ENCODE measurements at places on chromosomes 12 and 14. TPM values are rescaled to one million over a fixed set of nuclear protein-coding genes. Genes with fewer than 3 reads are reported as not detected.

The FBXO34 gene
- total RNA-seq, result 19.8 TPM

The FAM90A1 gene
- 0.41 TPM for total RNA-seq

The TMEM116 gene
- total RNA-seq, result 14.0 TPM

The YARS2 gene
- total RNA-seq, result 28.4 TPM

The MANSC1 gene
- 1.9 TPM for total RNA-seq

The LRRIQ1 gene
- total RNA-seq, result not detected

The HNF1A gene
- total RNA-seq, result not detected

The ADGRD1 gene
- 1.0 TPM for total RNA-seq

The BDKRB1 gene
- not detected for total RNA-seq

The MGP gene
- not detected for total RNA-seq

The CMA1 gene
- not detected for total RNA-seq

The GALC gene
- 14.7 TPM for total RNA-seq

DNA sequence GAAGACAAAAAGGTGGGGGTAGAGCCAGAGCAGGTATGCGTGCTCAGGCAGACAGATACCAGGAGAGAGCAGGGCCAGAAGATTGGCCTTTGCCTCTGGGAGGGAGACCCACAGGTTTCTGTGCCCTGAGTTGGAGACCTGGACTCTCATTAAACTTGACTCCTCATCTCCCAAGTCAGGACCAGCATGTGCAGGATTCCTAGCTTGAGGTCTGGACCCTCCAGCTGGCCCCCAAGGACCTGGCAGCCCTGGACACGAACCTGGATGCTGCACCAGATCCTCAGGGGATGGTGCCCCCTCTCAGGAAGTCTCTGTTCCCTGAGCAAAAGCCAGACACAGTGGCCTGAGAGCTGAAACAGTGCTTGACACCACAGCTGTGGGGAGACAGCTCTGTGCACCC, 10.5 kb upstream of the KRT73 start:
- no peak for DNase-seq

GRCh38 chr12:50101663-50102062, 2.1 kb upstream of the GPD1 start:
- no peak for DNase-seq

GRCh38 chr12:109014984-109015765, 5.7 kb downstream of the SVOP start:
- no peak for DNase-seq

DNA sequence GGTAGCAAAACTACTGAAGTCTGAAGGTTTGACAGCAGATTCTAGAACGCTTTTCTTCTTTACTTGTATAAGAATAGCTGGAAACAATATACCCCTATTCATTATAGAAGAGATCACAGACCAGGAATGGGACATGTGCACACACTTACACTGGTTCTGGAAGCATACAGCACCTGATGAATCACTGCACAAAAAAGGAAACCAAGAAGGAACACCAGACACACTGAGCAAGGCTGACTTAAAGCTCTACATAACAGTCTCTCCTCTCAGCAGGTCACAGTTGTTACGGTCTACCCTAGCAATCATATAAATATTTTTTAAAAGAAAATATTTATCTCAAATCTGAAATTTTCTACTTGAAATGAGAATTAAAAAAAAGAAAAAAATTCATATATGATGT, 13.5 kb downstream of the ATP2B1 start:
- DNase-seq, result no peak

- DNase-seq, result no peak
These were observed 3.1 kb downstream of the PYGL start for GRCh38 chr14:50941151-50941550.

- DNase-seq, result no peak
These were observed 249.2 kb downstream of the PAWR start for GRCh38 chr12:79441534-79441933.

GRCh38 chr14:21518725-21519124, 7.4 kb downstream of the SALL2 start:
- no peak for DNase-seq

- DNase-seq, result no peak
These were observed 16.1 kb downstream of the CMKLR1 start for GRCh38 chr12:108322998-108323397.

- no peak for DNase-seq
These were observed 173.1 kb downstream of the FLRT2 start for GRCh38 chr14:85702997-85703396.

DNA sequence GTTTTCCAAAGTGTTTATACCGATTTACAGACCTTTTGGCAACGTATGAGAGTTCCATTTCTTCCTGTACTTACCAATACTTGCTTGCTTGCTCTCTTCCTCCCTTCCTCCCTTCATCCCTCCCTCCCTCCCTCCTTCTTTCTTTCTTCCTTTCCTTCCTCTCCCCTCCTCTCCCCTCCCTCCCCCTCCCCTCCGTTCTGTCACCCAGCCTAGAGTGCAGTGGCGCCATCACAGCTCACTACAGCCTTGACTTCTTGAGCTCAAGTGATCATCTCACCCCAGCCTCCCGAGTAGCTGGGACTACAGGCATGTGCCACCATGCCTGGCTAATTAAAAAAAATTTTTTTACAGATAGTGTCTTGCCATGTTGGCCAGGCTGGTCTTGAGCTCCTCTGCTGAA, 40.4 kb downstream of the DIP2B start:
- no peak for DNase-seq

DNA sequence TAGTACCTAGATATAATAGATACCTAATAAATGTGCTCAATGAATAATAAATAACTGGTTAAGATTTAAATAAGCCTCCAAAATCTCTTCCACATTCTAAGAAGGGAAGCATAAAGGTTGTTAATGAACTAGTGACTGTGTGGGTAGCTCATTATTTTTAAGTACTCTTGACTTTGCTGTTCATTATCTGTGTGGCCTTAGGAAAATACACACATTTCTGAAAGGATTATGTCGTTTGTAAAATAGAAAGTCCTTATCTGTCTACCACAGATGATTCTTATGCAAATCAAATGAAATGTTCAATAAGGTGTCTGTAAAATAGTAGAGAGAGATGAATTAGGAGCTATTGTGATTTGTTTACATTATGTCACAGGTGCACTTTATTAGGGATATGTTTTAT, 119.5 kb downstream of the LRRK2 start:
- DNase-seq, result no peak

DNA sequence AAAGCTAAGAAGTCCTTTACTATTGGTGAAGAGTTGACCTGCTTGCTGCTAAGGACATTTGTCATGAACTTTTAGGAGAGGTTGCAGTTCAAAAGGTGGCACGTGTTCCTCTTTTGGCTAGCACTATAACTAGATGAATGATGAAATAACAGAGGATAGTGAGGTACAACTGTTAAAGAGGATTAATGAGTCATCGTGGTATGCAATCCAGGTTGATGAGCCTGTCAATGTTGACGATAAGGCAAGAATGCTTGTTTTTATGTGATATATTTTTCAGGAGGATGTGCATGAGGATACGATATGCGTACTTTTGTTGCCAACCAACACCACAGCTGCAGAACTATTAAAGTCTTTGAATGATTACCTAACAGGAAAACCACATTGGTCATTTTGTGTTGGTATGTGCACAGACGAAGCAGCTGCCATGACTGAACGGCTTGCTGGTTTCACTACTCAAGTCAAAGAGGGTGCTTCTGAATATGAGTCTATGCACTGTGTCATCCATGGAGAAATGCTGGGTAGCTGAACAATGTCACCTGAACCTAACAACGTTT, 10.6 kb downstream of the CEP128 start:
- peak; percentile 80 for DNase-seq

DNA sequence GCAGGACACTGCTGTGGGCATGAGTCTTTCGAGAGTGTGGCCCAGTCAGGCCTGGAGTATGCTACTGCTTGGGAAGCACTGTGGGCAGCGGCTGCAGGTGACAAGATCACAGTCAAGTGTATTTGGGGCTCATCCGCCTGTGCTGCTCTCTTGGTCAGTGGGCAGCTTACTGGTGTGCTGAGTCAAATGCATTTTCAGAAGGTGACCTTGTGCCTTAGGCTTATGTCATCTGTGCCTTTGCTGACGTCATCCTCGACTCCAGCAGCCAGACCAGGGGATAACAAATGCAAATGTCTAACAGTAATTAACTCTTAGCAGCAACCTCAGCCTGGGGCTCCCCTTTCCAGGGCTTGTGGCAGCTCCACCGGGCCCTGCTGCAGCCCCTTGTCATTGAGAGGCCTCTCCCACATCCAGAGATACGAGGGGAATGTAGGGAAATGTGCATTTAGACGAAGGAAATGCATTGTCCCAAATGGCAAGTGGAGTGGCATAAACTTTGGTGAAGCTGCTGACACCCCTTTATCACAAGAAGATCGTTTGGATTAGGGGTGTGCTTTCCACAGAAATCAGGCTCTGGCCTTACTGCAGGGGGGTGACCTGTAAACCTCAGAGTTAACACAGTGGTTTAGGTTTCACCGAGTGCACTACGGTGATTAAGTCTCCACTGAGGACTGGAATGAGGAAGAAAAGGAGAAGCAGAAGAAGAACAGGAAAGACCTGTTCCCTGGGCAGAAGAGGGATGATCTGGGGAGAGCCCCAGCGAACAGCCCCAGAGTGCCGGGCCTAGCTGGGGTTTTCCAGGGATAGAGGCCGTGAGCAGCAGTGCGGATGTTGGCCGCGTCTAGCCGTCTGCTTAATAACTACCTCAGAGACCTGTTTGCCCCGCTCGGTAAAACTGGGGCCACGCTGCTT, 39.7 kb downstream of the PSMA6 start:
- DNase-seq, result no peak

GRCh38 chr14:95943699-95944098, 67.1 kb downstream of the TUNAR start:
- DNase-seq, result no peak

DNA sequence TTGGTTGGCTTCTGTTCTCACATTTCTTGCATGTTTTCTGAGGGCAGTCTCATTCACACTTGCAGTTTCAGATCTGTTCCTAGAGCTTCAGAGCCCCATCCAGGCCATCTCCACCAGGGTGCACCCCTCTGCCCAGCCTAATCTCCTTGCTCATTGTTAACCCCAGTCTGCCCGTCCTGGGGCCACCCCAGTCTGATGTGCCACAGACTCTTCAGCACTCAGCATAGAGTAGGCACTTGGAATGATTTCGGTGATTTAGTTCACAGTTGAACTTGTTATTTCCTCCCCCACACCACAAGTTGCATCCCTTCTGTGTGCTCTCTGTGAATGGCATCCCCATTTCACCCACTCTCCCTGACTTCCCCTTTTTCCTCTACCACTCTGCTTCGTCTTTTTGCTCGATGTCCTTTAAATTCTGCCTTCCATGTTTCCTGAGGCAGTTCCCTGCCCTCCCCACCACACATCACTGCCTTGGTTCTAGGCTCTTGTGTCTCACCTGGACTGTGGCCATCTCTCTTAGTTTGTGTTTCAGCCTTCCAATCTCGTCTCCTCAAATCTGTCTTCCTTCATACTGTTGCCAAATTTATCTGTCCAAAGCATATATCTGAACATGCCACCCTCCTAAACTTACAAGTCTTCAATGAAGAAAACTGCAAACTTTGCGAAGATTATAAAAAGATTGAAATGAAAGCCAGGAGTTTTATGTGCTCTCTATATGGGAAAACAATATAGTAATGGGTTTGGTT, 41.5 kb downstream of the ANO6 start:
- no peak for DNase-seq

- no peak for DNase-seq
These were observed 1009.8 kb downstream of the NRXN3 start for GRCh38 chr14:79179985-79180384.

- no peak for DNase-seq
These were observed 15.8 kb upstream of the ORAI1 start for GRCh38 chr12:121610239-121611149.

DNA sequence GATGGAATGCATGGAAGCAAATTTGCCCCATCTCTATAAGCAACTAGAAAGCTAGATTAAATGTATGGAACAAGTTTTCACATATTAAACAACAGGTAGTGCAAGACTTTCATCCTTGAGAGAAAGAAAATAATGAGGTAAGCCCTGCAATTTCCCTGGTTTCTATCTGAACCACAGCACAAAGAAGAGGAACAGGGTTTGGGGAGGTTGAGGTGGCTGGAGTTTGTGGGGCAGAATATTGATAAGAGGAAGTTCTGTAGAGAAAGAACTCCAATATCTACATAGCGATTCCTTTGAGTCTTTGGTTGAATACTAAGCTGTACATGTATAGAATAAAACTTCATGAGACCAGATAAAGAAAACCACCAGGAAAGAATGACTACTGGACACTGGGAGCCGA, 96.3 kb upstream of the CCND2 start:
- DNase-seq, result no peak

DNA sequence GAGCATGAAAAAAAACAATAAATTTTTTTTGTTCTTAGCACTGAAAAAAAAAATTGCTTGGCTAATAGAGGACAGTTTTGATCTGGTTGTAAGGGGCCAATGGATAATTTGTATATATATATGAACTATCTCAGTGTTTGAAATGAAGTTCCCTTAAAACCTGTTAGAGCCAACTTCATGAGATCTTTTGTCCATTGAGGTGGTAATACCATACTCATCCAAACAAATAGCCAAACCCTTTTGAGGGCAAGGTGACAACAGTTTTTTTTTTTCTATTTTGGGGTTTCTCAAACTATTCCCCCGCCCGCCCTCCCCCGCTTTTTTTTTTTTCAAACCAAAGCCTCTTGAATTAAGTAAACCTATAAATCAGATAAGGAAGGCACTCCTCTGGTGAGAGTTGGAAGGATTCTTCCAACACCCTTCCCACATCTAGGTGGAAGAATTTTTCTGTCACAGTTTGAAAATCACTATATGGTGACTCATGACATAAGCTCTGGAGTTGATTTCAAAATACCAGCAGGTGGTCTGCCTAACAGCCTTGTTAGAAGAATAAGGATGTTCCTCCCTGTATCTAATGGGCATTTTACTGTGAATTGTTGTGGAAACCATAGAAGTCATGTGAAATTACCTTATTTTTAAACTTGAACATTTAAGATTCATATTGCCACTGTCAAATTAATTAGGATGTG, 10.2 kb downstream of the ARHGAP5 start:
- DNase-seq, result no peak

DNA sequence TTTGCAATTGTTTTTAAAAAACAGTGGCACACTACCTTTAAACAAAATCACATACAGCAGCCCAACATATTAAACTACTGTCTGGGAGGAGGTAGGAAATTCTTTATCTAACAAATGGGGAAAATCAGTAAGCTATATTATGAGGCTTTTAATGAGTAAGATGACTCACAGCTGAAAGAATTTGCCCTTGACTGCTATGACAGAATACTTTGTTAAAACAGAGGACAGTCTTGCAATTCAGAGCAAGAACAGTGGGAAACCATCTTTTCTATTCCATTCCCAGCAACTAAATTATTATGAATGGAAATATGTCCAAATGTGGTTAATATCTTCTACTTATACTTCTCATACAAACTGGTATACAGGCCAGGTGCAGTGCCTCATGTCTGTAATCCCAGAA, 49.2 kb upstream of the SGPP1 start:
- no peak for DNase-seq

GRCh38 chr12:25906651-25907340, 51.7 kb upstream of the RASSF8 start:
- DNase-seq, result no peak
